ENCODE measurements at places on chromosomes 6 and 20.

DNA sequence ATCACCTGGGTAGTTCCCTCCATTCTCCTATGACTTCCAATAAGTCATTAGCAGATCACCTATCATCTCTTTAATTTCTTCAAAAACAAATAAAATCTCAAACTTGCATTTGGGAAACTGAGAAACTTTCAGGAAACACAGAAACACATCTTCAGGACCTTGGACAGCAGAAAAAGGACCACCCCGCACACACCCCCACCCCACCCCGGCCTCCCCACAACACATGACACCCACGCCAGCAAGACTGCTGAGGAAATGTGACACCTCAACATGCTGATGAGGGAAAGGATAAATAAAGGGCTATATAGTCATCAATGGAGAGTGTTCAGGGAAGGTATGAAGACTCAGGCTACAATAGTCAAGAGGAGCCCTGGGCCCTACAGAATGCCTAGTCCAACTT lies 15.6 kb upstream of the TRIM39 start:
- DNase-seq, result peak; percentile 26

GRCh38 chr20:37282556-37282955 lies 6.9 kb upstream of the MANBAL start:
- no peak for DNase-seq

DNA sequence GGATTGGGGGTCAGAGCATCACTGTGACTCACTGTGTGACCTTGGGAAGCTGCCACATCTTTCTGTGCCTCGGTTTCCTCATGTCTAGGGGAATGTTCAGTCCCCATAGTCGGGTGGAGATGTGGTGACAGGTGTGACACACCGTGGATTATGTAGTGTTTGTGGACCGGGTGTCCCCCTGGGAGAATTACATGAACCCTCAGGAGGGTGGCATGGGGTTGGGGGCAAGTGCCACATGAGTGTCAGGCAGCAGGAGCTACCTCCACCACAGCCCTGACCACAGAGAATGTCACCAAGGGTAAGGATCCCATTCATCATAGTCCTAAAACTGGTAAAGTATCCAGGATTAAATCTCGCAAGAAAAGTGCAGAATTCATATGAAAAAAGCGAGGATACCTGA lies 23.2 kb downstream of the SUN5 start:
- DNase-seq, result no peak

DNA sequence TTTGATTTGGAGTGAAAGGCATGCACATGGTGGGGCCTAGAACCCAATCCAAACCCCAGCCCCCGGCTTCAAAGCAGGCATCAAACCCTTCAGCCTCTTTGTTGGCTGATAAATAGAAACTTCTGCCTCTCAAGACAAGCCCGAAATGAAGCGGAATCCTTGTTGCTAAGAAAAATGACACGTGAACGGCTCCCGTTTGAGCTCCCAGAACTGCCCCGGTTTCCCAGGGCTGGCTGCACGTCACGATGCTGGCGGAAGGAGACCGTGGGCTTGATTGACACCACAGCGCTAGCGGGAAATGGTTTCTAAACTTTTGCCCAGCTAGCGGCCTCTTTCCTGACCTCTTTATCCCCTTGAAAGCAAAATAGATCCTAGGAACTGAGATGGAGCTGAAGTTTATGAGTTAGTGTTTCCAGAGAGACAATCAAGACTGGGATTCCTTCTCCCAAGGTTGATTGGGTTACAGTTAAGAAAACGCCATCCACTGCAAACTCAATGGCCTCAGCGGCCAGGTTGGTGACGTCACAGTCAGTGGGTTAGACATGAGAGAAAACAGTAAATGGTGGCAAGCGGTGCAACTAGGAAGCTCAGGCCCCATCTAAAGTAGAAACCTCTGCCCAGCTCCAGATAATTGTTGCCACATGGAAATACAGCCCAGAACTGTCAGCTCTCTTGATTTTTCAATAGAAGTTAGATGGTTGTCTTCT lies 117.0 kb downstream of the ANKRD60 start:
- DNase-seq, result no peak

GRCh38 chr6:155378724-155379123 lies 64.4 kb upstream of the TFB1M start:
- no peak for DNase-seq
